Activated gamma-delta T cell (primary cell): ENCODE measurements at places on chromosomes 2 and 18.

- DNase-seq = no peak
Observed at GRCh38 chr18:9508446-9509025, 33.2 kb downstream of the RALBP1 start.

DNA sequence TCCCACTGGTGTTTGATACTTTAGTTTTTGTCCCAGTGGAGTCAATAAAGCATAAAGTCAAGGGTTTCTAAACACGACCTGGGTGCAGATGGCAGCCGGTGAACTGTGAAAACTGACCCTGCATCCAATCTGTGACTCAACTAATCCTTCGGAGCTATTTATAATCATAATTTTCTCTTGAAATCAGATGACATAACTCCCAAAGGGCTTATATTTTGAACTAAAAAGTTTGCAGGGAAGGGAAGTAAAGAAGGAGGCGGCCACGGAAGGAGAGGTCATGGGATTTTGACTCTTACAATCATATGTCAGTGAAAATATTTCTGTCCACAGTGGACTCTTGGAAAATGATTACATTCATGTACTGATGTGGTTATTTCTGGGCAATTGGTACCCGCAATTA is 178.5 kb downstream of the PDE1A start:
- DNase-seq = no peak

DNA sequence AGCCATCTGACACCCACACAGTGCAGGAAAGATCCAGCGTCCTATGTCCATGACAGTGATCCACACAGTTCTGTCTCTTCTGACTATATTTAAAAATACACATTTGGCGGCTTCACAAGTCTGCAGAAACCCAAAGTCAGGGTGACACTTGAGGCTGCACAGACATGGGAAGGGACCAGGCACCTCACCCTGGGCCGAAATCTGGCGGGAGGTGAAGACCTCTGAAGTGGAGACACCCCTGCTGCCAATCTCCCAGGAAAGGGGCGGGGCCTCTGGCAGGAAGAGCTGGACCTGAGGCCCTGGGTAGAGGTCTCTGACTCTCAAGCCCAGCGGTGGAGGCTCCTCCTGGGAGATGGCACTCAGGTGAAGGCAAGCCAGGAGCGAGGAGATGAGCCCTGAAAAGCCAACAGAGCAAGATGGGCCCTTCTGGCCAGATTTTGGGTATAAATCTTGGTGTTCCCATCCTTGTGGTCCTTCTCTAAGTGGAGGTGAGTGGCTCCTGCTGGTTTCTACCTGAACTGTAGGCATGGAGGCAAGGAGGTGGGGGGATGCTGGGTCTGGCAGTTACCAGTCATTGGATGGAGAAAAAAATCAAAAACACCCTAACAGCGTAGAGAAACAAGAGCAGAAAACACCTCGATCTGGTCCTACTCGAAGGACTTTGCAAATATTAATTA is 248.4 kb downstream of the HDAC4 start:
- no peak for DNase-seq

- no peak for DNase-seq
Observed at GRCh38 chr2:199535445-199536177, 77.9 kb upstream of the SATB2 start.

DNA sequence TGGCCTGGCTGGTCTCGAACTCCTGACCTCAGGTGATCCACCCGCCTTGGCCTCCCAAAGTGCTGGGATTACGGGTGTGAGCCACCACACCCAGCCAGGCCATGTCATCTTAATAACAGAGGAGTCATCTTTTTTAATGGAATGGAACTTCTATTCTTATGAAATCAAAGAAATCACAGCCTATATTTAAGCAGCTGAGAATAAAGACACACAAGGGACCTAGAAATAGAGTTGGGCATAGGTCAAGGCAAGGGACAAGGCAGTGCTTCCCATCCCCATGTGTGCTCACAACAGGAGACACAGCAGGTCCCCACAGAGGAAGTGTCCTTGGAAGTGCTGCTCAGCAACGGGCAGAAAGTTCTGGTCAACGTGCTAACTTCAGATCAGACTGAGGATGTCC is 3.2 kb downstream of the SNX17 start:
- DNase-seq = no peak

GRCh38 chr18:44536046-44536445 is 144.6 kb upstream of the SETBP1 start:
- DNase-seq = no peak

GRCh38 chr2:36589230-36589630 is 8.7 kb downstream of the FEZ2 start:
- DNase-seq = no peak

GRCh38 chr2:144328938-144329337 is 191.0 kb downstream of the ZEB2 start:
- no peak for DNase-seq

GRCh38 chr18:44771956-44772917 is 91.5 kb downstream of the SETBP1 start:
- no peak for DNase-seq

DNA sequence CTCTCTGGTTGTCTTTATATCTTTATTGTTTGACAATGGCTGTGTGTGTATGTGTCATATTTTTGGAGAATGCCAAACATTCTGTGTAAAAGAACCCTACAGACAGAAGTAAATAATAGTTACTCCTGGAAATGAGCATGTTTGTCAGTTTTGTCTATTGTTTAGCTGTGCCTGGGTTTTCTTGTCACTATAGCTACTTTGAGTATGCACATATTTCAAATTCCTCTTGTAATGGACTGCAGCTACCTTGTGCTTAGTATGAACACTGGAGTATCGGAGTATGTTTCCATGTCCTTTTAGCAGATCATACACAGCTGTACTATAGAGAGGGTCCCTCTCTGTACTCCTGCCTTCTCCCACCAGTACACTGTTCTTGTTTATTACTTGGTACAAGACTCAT is 58.0 kb upstream of the DOCK10 start:
- no peak for DNase-seq

DNA sequence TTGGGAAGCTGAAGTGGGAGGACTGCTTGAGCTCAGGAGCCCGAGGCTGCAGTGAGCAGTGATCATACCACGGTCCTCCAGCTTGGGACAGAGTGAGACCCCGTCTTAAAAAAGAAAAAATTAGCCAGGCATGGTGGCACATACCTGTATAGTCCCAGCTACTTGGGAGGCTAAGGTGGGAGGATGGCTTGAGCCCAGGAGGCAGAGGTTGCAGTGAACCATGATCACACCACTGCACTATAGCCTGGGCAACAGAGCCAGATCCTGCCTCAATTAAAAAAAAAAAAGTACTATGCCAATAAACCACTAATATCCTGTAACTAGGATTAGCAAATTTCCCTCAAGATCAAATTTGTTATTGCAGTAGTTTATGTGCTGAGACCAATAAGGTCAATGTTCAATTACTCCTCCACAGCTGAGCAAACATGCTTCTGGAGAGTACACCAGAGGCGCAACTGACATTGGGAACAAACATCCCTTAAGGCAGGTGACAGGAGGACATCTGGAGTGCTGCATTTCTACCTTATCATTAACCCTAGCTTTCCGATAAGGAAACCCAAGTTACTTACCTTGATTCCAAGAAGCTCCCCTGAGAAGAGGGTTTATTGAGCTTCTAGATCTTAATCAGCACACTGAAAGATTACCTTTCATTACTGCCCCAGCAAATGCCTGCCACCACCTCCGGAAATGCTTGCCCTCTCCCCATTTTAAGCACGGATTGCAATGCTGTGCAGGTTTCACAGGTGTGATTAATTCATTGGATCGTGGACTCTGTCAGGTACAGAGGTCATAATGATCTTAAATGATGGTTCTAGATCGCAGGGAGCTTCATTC is 26.2 kb downstream of the MGAT4A start:
- DNase-seq = no peak
